Activated CD4-positive, alpha-beta memory T cell treated with anti-CD3 and anti-CD28 coated beads, Interleukin-2, amount 10 ng/mL, durations not matched to agents 7 days and 5 days (primary cell): ENCODE measurements at places on chromosomes 12 and 14. TPM values are rescaled to one million over a fixed set of nuclear protein-coding genes. Genes with fewer than 3 reads are reported as not detected.

Gene KRT76
- not detected for total RNA-seq

Gene SLC5A8
- total RNA-seq = not detected

Gene SAMD15
- total RNA-seq = 0.25 TPM

Gene GUCY2C
- total RNA-seq = not detected

Gene SERPINA9
- not detected for total RNA-seq

Gene SP1
- 77.1 TPM for total RNA-seq

Gene FSCB
- not detected for total RNA-seq

Gene ANKS1B
- total RNA-seq = 1.3 TPM

Gene C1QL4
- total RNA-seq = not detected

Gene AVPR1A
- total RNA-seq = not detected

Gene CLEC6A
- total RNA-seq = not detected

Gene FOXN4
- total RNA-seq = not detected

Gene GPR162
- not detected for total RNA-seq

Gene KRT1
- 0.30 TPM for total RNA-seq

Gene OR4L1
- total RNA-seq = not detected

Gene LRP1-AS
- total RNA-seq = not detected

Gene IL22
- total RNA-seq = 4.7 TPM

Gene TRHDE
- not detected for total RNA-seq

Gene INHBE
- total RNA-seq = 0.08 TPM

Gene SIRT4
- 1.6 TPM for total RNA-seq

Gene SMIM41
- not detected for total RNA-seq

Gene SOX5
- total RNA-seq = 0.75 TPM

Gene RPGRIP1
- not detected for total RNA-seq

Gene SIX6
- not detected for total RNA-seq

Gene TAS2R19
- 1.1 TPM for total RNA-seq

Gene POMT2
- 10.5 TPM for total RNA-seq

Gene JPH4
- not detected for total RNA-seq

Gene MNAT1
- total RNA-seq = 40.4 TPM

Gene GDF3
- not detected for total RNA-seq

Gene DDX24
- 216 TPM for total RNA-seq

Gene E2F7
- 19.1 TPM for total RNA-seq

Gene CLEC2B
- 79.7 TPM for total RNA-seq

Gene ACSS3
- total RNA-seq = not detected

Gene CPM
- 1.1 TPM for total RNA-seq

Gene PPP4R4
- total RNA-seq = 3.3 TPM

Gene AMDHD1
- total RNA-seq = 0.93 TPM

Gene STON2
- 4.3 TPM for total RNA-seq

Gene TMEM253
- total RNA-seq = not detected

Gene TMEM179
- not detected for total RNA-seq

Gene TNFAIP2
- 0.20 TPM for total RNA-seq

Gene ADAMTS20
- not detected for total RNA-seq

Gene CLEC4E
- total RNA-seq = not detected

Gene CHGA
- total RNA-seq = not detected

Gene KIF5A
- total RNA-seq = 0.93 TPM

Gene MANSC1
- 0.15 TPM for total RNA-seq
